Stimulated activated naive CD4-positive, alpha-beta T cell treated with Interleukin-2 at 50 U/mL for 16 hours (primary cell): ENCODE measurements at places on chromosomes 4 and X.

DNA sequence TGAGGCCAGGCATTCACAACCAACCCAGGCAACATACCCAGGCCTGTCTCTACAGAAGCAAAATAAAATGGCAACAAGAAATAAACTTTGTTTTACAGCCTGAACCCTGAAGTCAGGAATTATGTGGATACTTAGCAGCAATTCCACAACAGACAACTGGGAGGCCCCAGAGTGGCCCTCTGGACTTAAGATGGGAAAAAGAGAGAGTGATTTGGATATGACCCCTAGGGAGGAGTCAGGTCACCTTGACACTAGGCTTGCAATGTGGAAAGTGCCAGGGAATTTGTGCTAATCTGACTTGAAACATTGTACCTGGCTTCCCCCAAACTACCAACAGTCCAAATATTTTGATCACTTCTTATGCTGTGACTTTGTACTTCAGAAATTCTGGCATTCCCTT, 193.1 kb downstream of the PARM1 start:
- no peak for DNase-seq

GRCh38 chrX:2697741-2698299, 6.7 kb downstream of the CD99 start:
- DNase-seq, result no peak

DNA sequence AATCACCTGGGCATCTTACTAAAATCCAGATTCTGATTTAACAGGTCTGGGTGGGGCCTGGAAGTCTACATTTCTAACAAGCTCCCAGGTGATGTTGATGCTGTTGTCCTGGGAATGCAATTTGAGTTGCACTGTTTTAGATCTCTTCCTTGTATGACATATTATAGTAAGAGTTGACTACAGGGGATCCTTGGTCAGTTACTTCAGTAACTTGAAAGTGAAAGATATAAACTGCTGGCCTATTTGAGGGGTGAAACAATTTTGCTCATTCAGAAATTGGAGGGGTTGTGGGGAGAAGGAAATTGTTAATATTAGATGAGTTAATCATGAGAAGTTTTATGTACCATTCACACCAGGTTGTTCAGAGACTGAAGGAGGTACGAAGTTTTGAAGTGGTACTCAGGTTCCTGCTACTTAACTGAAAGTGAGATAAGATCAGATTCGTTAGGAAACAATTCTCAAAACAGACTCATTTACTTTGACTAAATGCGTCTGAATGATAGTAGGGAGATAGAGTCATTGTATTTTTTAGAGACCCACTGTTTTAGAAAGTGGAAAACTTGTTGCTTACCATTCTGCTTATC, 12.5 kb downstream of the SH2D1A start:
- no peak for DNase-seq

- no peak for DNase-seq
Measured at GRCh38 chrX:137574102-137574783, 8.3 kb downstream of the ZIC3 start.

GRCh38 chrX:129932016-129932820, 26.3 kb downstream of the UTP14A start:
- peak; percentile 80 for DNase-seq
